ENCODE measurements at places on chromosomes 11 and 22. TPM values are rescaled to one million over a fixed set of nuclear protein-coding genes. Genes with fewer than 3 reads are reported as not detected.

KCNK7 gene
- 0.51 TPM for total RNA-seq

MFNG gene
- 1.1 TPM for total RNA-seq

DEFB131B gene
- not detected for total RNA-seq

NRGN gene
- total RNA-seq: 11.0 TPM
